ENCODE measurements at places on chromosomes 13 and 19.
A peak's percentile ranks its signal among the peaks of the same experiment; 100 is the strongest.

DNA sequence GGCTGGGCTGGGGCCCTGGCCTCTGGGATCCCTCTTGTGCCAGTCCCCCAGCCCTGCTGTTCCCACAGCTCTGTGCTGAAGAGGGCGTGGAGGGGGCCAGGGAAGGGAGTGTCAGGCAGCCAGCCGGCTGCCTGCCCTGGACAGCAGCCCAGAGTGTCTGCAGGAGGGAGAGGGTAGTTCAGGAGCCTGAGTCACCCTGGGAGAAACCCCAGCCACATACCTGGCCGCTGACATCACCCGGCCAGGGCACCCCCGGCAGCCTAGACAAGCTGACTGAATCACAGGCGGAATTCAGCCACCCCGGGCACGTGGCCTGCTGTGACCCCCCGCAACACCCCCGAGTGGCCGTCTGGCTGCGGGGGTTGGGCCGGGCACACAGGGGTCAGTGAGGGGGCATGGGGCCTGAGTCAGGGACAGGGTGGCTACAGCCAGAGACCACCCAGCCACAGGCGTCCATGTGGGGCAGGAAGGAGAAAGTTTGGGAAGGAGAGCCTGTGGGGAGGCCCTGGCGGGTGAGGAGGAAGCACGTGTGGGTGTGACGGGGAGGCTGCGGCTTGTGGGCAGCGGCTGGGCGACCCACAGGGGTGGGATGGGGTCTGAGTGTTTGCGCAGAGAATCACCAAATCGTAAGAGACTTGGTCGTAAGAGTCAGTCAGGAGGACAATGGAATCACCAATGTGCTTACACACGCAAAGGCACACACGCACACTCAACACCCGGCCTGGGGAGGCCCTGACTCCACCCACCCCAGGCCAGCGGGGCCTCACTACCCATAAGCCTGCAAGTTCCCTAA lies 11.9 kb upstream of the FOSB start:
- DNase-seq, result peak; percentile 99

- DNase-seq, result peak; percentile 90
Measured at GRCh38 chr19:3343619-3344502, 22.5 kb upstream of the NFIC start.

GRCh38 chr13:107124129-107124718 lies 556.3 kb upstream of the ARGLU1 start:
- peak; percentile 19 for DNase-seq

DNA sequence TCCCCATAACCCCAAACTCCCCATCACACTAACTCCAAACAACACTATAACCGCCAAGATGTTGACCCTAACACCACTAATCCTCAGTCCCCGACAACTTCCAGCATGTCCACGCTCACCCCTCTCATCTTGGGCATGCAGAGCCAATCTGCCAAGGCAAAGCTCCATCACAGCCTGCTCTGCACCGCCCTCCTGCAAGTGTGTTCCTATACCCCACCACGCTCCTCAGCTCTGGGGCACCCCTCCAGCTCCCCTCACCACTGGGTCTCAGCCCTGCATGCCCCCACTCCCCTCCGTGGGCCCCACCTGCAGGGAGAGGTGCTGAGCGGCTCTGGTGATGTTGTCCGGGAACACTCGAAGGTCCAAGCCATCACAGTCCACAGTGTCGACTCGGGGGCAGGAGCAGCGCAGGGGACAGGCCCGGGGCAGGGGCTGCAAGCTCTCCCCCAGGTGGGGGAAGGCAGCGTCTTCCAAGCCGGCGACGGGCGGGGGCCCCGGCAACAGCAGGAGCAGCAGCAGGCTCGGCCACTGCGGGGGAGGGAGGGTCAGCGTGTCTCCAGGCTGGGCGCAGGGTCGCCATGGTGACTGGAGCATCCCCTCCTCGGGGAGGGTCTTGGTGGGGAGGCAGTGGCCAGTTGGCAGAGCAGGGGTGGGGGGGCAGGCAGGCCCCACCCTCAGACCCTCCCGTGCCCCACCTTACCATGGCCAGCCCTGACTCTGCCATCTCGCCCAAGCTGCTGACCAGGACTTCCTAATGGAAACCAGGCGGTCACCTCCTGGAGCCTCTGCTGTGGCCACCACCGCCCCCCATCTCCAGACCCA lies 527 bp downstream of the PODNL1 start:
- no peak for DNase-seq

DNA sequence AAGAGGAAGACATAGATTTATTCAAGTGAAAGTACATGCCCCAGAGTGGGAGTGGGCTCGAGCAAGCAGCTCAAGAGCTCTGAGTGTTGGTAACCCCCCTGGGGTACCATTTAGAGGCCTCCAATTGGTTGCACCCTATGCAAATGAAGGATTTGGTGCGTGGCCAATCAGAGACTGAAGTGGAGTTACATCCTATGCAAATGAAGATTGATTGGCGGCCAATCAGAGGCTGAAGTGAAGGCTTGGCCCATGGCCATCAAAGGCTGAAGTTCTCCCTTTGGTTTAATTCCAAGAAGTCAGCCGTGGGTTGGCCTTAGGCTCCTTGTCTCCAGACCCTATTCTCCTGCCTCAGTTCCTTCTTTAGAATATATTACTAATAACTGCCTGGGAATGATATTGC lies 12.9 kb upstream of the IGFL1 start:
- no peak for DNase-seq

GRCh38 chr13:105497597-105497996 lies 1037.9 kb downstream of the EFNB2 start:
- DNase-seq, result peak; percentile 17

DNA sequence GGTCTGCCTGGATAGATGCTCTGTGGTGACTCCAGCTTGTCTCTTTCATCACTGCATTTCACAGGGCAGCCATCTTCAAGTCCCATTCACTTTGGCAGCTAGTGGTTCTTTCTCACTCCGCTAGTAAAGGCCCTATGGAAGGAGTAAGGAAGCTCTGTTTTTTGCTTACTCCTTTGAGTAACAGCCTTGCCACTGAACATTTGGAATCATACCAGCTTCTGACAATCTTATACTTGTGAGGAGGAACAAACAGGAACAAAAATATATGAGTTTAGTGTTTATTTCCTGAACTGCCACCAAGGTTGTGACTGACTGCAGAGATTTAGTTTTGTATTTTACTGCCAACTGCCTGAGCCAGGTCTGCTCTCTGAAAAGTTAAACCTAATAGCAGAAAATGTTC lies 38.7 kb downstream of the KCTD4 start:
- peak; percentile 31 for DNase-seq

DNA sequence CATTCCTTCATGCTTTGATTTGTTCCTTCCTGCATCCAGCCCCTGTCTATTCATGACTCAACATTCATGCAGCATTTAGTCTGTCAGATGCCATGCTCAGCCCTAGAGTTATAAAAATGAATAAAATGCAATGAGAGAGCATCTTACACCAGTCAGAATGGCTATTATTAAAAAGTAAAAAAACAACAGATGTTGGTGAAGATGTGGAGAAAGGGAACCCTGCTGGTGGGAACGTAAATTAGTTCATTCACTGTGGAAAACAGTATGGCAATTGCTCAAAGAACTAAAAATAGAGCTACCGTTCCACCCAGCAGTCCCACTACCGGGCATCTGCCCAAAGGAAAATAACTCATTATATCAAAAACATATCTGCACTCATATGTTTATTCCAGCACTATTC lies 70.0 kb upstream of the GTF3A start:
- DNase-seq, result no peak

DNA sequence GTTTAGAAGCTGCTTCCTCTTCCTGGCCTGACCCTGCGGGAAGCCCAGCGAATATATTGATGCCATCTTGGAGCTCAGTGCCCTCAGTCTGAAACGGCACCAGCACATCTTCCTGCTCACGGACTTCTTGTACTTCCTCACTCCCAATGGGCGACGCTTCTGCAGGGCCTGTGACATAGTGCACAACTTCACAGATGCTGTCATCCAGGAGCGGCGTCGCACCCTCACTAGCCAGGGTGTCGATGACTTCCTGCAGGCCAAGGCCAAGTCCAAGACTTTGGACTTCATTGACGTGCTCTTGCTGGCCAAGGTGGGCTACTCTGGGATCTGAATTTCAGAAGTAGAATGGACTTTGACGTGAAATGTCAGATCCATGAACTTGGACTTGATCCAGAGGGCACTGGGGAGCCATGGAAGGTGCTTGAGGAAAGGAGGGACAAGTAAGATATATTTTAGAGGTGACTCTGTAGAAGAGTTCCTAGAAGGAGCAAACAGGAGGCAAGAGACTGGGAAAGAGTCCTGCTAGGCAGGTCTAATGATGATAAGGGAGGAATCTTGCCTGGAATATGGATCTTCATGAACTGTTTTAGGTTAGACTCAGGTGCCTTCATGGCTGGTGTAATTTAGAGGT lies 38.4 kb upstream of the CYP4F8 start:
- no peak for DNase-seq

GRCh38 chr19:50535672-50536187 lies 22.0 kb upstream of the ASPDH start:
- no peak for DNase-seq

- peak; percentile 29 for DNase-seq
Measured at GRCh38 chr19:35267353-35267817, 1.4 kb upstream of the USF2 start.

- no peak for DNase-seq
Measured at GRCh38 chr19:28497137-28497536, 715.8 kb downstream of the UQCRFS1 start.

DNA sequence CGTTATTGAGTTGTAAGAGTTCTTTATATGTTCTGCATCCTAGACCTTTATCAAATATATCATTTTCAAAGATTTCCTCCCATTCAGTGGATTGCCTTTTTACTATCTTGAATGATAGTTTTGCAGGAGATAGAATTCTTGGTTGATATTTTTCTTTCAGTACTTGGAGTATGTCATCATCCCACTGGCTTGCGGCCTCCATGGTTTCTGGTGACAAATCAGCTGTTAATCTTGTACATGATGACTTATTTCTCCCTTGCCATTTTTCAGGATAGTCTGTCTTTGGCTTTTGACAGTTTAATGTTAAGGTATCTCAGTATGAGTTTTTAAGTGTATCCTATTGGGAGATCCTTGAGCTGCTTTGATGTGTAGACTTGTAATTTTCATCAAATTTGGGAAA lies 8.5 kb downstream of the ZNF557 start:
- DNase-seq, result no peak

DNA sequence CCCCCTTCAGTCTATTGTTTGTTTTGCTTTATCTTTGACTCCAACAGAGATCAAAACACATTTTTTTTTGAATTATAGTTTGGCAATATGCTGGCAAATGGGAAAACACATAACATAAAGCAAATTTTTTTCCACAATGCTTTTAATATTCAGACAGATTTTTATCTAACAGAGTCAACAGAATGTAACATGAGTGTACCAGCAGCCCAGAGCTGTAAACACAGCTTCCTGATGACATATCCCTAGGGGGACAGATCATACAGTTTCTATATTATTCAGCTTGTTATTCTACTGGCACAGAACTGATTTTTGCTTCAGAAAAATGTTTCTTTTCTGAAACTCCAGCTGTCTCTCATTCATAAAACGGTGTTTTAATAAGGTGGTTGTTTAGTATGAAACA lies 168.8 kb downstream of the OLFM4 start:
- no peak for DNase-seq

- peak; percentile 96 for DNase-seq
Measured at GRCh38 chr13:75704927-75705288, 68.8 kb downstream of the LMO7 start.

DNA sequence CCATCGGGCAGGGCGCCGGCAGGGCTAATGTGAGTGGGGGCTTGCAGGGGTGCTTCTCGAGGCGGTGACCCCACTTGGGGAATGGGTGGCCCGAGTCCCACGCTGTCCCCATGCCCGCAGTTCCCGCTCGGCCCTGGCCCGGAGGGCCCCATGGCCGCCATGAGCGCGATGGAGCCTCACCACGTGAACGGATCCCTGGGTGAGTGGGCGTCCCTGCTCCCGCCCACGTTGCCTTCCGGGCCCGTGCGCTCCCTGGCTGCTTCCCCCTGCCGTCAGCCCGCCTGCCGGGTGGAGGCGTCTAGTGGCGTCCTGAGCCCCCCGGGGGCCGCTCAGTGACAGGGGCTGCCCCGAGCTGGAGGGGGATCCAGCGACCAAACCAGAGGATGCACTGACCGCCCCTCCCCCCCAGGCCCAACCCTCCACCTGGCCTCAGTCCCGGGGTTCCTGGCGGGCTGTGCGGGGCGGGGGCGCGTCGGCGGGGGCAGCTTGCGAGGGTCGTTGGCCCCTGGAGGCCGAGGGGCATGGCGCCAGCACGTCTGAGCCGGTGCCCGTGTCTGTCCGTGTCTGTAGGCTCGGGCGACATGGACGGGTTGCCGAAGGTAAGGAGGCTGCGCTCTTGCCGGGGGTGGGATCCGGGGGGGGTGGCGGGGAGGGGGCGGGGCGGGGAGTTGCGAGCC lies 4.8 kb downstream of the ISYNA1 start:
- no peak for DNase-seq

DNA sequence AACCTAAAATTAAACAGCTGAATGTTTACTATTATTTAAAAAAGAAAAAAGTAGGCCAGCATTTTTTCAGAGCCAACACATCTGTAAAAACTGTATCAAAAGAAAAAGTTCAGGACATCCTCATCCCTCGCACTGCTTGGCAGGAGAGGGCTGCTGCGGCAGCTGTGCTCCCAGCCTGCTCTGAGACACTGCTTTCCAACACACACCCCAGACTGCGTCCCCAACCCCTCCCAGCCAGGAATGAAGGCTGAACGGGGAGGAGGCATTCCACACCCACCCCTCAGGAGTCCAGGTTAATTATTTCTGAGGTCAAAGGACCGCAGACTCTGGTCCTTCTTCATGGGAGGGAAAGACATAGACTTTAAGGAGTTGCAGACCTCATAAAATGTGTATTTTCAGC lies 43.1 kb downstream of the COL4A1 start:
- no peak for DNase-seq

DNA sequence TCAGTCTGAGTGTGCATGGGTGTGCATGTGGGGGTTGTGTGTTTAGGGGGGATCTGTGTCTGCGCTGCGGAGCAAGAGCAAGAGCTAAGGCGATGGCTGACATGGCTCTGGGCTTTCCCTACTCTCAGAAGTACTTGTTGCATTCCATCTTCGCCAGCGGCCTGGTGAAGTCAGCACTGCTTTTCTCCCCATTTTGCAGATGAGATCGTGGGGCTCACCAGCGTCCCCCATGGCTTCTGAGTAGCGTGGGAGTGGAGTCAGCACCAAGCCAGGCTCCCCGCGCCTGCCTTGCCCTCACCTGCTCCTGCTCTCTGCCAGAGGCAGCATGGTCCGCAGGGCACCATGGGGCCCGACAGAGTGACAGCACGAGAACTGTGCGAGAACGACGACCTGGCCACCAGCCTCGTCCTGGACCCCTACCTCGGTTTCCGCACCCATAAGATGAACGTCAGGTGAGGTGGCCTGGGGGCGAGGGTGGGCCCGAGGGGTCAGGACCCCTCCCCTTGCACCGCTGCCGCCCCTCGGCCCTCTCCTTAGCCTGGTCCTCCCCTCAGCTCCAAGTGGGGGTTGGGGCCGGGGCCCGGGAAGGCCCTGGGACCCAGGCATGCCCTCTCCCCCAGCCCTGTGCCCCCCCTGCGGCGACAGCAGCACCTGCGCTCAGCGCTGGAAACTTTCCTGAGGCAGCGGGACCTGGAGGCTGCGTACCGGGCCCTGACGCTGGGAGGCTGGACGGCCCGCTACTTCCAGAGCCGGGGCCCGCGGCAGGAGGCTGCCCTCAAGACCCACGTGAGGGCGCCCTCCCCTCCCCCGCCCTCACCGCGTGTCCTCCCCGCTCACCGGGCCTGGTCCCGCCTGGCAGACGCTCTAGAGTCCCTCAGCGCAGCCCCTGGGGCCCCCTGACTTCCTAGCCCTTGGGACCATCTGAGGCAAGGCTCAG lies 2.2 kb downstream of the KMT5C start:
- no peak for DNase-seq

All from epithelial cell of esophagus (primary cell).